H1 (cell line): ENCODE measurements at places on chromosomes 12 and 14. TPM values are rescaled to one million over a fixed set of nuclear protein-coding genes. Genes with fewer than 3 reads are reported as not detected.

The TAC3 gene
- 9.7 and 11.7 TPM in 2 replicates for total RNA-seq

The SRRM4 gene
- total RNA-seq = 1.1 TPM in 2 replicates

The TM9SF1 gene
- 22.2 and 25.3 TPM in 2 replicates for total RNA-seq

The TMTC2 gene
- total RNA-seq = 3.9 and 4.2 TPM in 2 replicates

The SLC25A47 gene
- not detected in 2 replicates for total RNA-seq

The KRT81 gene
- not detected in 2 replicates for total RNA-seq

The FICD gene
- total RNA-seq = 6.0 TPM in 2 replicates

The PLCZ1 gene
- not detected in 2 replicates for total RNA-seq

The CDCA3 gene
- 47.4 and 47.7 TPM in 2 replicates for total RNA-seq

The STAC3 gene
- 1.3 and 1.9 TPM in 2 replicates for total RNA-seq

The AQP2 gene
- not detected in 2 replicates for total RNA-seq

The OR4N2 gene
- total RNA-seq = not detected in 2 replicates

The CD27 gene
- total RNA-seq = 0.28 TPM in 1 of 2 replicates, not detected in the other

- no peak for DNase-seq
These were observed 132.9 kb upstream of the DAAM1 start for GRCh38 chr14:59055439-59056045.

DNA sequence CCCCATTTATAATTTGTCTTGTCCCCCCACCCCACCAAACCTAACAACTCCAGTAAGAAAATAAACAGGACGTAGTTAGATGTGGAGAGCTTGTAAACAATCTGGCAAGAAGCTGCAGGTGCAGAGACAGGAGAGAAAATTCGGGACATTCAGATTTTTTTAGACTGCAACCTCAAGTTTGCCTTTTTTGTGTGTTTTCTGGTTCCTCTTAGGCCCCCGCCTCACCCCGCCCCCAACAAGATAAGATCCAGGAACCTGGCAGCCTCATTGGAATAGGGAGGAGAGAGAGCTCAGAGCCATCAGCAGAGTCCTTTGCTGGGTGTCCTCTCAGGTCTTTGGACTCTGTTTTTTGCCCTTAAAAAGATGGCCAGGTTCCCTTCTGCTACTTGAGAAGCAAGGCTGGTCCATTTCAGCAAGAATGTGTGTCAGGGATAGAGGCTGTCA is 2.9 kb downstream of the HOXC10 start:
- no peak for DNase-seq

DNA sequence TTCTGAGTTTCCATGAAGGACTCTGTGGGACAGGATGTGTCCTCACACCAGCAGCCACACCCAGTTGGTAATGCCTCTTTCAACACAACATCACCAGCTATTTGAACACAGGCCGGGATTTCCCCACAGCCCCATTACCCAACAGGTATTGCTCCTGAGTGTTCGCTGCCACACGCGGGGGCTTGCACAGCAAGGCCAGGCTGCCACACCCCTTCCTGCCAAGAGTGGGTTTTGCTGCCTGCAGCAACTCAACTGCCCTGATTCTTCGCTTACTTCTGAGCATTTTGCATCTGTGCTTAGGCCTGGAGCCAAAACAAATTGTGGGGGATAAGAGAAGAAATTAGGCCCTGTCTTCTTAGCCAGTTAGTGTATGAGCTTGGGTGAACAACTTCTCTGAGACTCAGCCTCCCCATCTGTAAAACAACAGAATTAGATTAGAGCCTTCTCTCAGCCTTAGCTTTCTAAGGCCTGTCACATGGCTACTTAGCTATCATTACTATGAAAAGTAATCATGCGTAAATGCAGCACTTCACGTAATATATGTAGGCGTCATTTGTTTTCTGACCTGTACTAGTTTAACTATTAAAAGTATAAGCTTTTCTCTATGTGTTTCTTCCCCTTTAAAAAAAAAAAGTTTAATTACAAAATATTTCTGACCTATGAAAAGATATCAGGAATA is 20.0 kb downstream of the CKAP4 start:
- no peak for DNase-seq

DNA sequence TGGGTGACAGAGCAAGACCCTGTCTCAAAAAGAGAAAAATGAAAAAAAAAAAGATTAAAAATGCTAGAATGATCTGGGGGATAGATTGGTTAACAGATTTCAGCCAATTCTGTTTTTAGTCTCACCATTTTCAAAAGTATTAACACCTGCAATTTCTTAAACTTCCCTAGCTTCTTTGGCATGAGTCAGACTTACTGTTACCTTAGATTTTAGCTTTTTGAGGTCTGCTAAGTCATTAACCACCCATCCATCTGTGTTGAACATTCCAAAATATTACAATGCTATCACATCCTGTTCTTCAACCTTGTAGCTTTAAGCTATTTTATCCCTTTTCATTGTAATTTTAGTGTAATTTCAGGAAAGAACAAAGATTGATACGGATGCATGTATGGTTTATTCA is 59.3 kb downstream of the PPP1R13B start:
- no peak for DNase-seq

DNA sequence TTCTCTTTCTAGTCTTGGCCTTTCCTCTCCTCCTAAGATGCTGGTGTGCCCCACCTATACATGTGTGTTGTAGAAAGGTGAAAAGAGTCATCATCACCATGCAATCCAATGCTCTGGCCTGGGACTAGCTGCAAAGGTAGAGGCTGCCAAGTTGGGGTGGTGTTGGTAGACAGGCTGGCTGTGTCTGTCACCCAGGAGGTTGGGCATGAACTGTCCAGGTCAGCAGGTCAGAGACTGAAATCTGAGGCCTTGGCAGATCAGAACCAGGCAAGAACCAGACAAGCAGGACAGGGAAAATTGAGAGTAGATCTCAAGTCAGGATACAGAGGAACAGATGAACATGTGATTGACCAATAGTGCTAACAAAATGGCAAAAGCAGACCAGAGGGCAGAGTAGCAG is 26.2 kb downstream of the L2HGDH start:
- no peak for DNase-seq

DNA sequence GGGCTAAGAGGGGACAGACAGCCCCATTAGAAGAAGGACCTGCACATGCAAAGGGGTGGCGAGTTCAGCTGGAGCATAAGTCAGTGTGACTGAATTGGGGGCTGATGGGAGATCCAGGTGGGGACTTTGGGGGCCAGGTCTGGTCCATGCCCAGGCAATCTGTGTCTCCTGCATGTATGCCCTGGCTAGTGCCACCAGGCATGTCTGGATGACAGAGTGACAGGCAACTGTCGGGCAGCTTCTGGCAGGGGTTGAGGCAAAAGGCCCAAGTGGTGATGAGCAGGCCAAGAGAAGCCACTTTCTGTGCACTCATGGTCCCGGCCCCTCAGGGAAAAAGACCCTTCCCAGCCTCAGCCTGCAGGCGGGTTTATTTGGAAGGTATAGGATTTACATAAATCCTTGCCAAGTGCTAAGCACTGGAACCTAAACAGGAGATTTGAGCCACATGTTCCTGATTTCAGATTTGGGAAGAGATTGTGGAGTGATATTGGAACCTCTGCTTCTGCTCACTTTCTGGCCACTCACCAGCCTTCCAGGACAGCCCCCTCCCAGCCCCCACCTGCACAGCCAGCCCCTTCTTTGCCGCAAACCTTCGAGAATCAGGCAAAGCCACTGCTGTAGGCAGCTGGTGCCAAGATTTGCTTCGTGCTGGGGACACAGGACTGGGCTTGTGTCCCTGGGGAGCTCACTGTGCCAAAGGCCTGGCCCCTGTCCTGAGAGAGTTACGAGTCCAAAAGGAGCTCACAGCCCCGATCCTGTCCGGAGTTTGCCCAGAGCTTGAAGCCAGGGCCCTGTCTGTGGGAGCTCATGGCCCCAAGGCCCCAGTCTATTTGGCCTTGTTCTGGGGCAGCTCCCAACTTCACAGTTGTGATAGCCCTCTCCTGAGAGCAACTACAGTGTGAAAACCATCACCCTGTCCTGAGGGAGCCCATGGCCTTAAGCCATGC is 232.5 kb upstream of the RTL1 start:
- DNase-seq = no peak

- DNase-seq = no peak
These were observed 51.8 kb downstream of the PELI2 start for GRCh38 chr14:56170028-56170427.

- no peak for DNase-seq
These were observed 32.3 kb upstream of the EIF5 start for GRCh38 chr14:103301512-103302354.

DNA sequence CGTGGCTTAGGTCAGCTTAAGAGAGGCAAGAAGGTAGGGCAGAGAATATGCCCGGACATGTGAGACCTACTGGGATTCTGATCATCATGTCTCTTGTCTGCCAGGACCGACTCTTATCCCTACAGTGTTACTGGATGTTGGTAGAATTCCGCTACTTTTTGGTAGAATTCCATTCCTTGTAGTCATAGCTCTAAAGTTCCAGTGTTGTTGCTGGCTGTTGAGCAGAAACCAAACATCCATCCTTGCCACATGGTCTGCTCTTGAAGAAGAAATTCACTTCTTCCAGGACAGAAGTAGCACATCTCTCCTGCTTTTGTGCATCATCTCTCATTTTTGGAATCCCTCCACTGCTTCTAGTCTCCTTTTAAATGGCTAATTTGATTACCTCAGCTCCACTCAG is 453.7 kb downstream of the RPL10L start:
- no peak for DNase-seq

GRCh38 chr12:79006306-79006705 is 141.7 kb downstream of the SYT1 start:
- DNase-seq = no peak

DNA sequence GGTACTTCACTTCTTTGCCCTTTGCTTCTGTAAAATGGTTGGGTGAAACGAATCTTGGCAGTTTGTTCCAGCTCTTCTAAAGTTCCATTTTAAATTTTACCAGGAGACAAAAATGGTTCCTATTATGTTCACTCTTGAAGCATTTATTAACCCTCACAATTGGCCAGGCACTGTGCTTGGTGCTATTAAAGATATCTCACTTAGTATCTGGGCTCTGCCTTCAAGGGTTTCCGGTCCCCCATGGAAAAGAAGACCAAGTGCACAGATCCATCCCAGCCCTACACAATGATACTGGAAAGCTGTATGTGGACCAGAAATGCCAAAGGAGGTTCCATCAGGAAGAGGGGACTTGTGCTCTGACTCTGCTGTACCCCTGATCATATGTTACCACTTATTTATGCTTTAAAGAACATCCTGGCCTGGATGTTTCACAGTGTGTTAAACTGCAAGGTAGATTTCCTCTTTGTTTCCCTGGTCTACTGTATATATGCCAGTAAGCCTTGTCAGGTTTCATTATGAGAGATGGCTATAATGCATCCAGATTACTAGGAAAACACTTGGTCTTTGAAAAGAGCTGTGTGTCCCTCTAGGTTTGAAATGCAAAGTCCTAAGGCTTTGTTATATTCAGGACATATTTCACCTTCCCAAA is 154.8 kb downstream of the PRKCH start:
- DNase-seq = no peak

DNA sequence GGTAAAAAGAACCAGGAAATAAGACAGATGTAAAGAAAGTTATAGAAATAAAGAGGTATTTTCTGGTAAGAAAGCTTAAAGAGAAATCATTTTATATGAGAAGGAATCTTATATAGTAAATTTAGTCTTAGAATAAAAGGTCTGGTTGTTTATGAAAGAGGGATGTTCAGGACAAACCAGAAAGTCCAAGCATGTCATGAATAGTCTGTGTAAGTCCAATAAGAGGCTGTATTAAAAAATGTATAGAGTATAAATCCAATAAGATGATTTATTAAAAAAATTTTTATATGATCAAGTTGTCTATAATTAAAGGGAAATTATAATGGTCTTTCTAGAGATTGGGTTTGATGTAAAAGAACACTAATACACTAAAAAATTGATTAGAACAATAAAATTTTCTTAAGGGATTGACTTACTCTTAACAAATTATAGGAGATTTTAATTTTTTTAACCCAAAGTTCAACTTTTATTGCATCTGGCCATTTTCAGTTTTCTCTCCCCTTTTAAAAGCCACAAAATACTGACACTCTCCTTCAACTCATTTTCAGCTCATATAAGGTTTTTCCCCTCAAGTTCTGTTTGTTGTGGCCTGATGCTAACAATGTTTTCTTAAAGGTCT is 35.1 kb downstream of the ST8SIA1 start:
- DNase-seq = no peak

GRCh38 chr14:34615507-34615906 is 14.4 kb downstream of the SNX6 start:
- no peak for DNase-seq

DNA sequence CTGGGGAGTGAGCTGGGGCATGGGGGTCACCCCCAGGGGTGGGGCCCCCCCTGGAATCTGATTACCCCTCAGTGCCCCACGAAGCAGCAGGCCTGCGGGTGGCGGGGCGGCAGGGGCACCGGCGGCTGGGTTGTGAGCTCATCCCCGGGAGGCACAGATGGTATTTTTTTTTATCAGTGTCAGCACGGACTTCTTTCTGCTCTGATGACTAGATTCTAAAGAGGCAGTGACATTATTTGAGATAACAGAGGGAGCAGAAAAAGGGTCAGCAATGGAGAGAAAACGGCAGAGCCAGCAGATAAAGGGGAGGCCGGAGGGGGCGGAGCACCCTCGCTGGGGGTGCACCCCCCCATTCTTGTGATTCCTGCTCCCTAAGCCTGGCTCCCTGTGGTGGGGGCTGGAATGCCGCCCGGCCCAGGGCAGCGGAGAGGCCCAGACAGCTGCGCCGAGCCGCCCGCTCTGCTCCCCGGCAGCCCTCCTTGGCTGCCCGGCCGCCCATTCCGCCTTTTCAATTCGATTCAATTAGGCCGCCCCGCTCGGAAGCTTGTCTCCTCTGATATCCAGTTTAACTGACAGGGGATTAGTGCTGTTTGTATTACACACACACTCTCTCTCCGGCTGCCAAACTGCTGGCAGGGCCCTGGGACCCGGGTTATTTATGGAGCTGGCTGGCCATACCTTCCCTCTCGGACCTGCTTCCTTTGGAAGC is 32.9 kb downstream of the MVK start:
- DNase-seq = no peak

- no peak for DNase-seq
These were observed 52.1 kb downstream of the LGMN start for GRCh38 chr14:92696366-92696765.

GRCh38 chr12:106220536-106220935 is 27.3 kb downstream of the CKAP4 start:
- no peak for DNase-seq

GRCh38 chr12:130835436-130835835 is 3.6 kb downstream of the STX2 start:
- DNase-seq = no peak

DNA sequence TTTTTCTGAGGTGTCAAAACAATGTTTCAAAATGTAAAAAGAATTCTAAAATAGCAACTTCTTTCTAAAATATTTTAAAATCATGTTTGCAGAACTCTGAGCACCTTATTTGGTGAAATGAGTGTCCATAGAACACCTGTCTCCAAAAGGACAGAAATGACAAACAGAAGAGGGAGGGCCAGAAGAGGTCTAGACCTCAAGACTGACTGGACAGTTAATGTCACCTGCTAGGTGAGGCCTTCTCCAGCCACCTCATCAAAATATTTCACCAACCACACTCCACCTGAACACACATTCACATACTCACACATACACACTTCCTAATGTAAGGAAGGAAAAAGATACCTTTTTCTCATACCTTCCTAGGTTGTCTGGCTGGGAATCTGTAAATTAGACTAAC is 147.8 kb upstream of the PLEKHA5 start:
- no peak for DNase-seq

- DNase-seq = no peak
These were observed 344.0 kb downstream of the DPF3 start for GRCh38 chr14:72549854-72550253.

GRCh38 chr14:53638966-53639365 is 317.7 kb downstream of the BMP4 start:
- no peak for DNase-seq

GRCh38 chr12:9363145-9363544 is 154.9 kb upstream of the PZP start:
- DNase-seq = no peak
